Ascending aorta (tissue), 2 donors: ENCODE measurements at places on chromosomes 2 and 18. TPM values are rescaled to one million over a fixed set of nuclear protein-coding genes. Genes with fewer than 3 reads are reported as not detected.

Gene CPLX4
- total RNA-seq: not detected

DNA sequence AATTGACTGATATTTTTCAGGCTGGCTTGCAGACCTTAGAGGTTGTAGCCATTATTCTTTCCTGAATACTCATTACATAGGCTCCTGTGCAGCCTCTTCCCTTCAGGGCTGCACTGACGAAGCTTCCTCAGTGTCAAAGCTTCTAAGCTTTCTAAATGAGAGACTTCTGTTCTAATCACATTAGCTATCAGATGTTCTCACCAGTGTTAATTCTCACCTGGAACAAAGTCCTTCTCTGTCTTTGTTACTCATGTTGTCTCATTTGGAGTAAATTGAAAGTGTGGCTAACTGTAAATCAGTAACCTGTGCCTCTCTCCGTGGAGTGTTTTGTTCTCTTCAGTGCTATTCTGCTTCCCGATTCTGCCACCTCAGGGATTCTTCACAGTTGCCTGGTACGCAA lies 76.9 kb downstream of the MC4R start:
- no peak for DNase-seq

DNA sequence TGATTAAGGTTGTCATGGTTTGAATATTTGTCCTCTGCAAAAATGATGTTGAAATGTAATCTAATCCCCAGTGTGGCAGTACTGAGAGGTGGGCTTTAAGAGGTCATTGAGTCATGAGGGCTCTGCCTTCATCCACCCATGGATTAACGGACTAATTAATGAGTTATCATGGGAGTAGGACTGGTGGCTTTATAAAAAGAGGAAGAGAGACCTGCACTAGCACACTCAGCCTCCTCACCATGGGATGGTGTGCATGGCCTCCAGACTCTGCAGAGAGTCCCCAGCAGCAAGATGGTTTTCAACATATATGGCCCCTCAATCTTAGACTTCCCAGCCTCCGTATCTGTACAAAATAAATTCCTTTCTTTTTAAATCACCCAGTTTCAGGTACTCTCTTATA lies 41.0 kb downstream of the DTNB start:
- no peak for DNase-seq

- DNase-seq: no peak
Observed at GRCh38 chr2:110858135-110858725, 125.9 kb downstream of the ACOXL start.
